ENCODE measurements at places on chromosomes 7 and 10.

DNA sequence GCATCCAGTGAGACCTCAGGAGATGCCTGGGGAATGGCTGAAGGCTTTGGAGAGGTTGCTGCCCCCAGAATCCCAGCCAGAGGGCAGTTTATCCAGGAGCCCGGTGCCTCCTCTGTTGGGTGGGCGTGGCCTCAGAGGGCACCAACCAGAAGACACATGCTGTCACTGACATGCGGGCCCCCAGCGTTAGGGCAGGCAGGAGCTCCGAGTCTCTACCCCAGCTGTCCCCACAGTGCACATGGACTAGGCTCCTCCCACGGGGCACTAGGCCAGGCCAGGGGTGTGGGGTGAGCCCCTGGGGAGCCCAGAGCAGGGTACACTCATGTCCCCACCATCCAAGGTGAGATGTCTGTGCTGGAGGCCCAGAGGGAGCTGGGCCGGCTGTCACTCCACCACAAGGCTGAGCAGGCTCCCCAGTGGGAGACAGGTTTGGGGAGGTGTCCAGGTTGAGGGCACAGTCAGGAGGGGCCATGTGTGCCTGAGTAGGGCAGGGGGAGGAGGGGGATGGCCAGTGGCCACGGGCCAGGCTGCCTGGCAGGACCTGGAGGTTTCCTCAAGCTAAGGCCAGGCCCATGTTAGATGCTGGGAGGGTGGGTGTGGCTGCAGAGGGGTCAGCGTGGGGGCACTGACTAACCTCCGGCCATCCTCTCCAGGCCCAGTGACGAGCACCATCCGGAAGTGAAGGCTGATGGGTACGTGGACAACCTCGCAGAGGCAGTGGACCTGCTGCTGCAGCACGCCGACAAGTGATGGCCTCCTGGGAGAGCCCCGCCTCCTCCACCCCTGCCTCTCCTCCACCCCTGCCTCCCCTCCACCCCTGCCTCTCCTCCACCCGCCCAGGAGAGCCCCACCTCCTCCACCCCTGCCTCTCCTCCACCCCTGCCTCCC is 131.3 kb downstream of the FAM53B start:
- DNase-seq = peak; percentile 20

- no peak for DNase-seq
Observed at GRCh38 chr7:47444376-47445098, 137.4 kb downstream of the TNS3 start.

- no peak for DNase-seq
Observed at GRCh38 chr10:47346581-47347302, 1.4 kb upstream of the RBP3 start.

- peak; percentile 82 for DNase-seq
Observed at GRCh38 chr7:151795168-151795811, 81.6 kb downstream of the PRKAG2 start.

- no peak for DNase-seq
Observed at GRCh38 chr7:113548137-113548536, 370.7 kb downstream of the PPP1R3A start.

DNA sequence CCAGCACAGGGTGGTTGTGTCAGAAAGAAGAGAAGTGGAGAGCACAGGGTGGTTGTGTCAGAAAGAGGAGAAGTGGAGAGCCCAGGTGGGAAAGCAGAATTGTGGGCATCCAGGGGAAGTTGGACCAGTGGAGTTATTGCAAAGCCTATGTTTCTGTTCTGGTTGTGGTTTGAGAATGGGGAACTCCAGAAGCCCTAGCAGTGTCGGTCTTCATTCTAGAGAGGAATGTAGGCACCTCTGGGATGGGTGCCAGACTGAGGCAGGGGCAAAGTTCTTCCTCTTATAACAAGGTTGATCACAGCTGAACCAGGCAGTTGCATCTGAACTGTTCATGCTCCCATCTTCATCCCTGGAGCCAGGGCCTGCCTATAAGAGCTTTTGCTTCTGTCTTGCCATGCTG is 954 bp downstream of the FSCN3 start:
- DNase-seq = no peak

- no peak for DNase-seq
Observed at GRCh38 chr10:66941491-66941890, 15.7 kb downstream of the LRRTM3 start.

DNA sequence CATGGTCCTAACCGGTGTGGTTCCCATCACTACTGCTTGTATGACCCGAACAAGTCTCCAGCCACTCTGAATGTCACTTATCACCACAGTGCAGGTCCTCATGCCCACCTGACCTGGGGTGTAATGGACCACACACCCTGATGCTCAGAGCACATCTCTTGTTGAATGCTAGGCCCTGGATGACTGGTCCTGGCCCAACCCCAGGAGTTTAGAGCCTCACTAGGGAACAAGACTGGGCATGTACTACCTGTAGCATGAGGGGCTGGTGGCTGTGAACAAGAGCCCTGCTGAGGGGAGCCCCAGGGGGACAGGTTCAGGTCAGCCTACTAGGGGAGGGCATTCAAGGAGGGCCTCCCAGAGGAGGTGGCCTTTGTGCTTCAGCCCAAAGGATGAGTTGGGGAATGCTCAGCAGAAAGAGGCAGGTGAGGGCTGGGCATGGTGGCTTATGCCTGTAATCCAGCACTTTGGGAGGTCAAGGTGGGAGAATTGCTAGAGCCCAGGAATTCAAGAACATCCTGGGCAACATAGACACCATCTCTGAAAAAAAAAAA is 31.2 kb downstream of the ZMIZ1 start:
- no peak for DNase-seq

DNA sequence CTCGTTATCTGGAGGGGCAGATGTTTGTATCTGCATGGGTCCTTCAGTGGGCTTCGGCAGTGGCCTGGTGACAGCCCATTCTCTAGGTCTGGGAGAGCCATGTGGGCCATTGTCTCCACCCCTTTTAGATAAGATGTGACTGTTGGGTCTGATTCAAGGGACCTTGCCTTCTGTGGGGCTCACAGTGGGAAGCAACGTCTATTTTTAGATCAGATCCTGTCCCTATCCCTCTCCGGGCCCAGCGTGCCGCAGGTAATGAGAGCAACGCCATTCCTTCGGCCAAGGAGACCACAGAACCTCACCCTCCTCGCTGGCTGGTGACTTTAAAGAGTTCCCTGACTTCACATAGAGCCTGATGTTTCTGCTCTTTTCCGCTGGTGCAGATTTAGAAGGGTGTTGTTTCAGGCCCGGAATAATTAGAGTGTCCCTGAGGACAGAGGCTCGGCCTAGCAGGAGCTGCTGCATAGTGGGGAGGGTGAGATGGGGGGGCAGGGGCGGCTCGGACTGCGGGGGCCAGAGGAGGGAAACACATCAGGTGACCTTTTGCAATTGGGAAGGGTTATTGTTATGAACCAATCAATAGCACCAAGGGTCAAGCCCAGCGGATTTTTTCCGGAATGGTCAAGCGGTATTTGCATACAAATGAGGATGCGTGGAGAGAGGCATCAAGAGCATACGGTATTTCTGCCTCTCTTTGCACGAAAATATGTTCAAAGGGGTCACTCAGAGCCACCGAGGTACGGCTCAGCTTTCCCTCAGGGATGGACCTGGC is 503.0 kb upstream of the FOXK1 start:
- no peak for DNase-seq

GRCh38 chr10:107585630-107586029 is 421.1 kb upstream of the SORCS1 start:
- DNase-seq = no peak

DNA sequence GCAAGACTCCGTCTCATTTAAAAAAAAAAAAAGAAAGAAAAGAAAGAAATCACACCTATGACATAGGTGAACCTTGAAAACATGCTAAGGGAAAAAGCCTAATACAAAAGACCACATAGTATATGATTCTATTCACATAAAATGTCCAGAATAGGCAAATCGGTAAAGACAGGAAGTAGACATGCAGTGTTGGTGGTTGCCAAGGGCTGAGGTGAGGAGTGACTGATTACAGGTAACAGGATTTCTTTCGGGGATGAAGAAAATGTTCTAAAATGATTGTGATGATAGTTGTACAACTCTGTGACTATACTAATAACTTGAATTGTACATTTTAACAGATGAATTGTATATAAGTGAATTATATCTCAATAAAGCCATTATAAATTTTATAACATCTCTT is 3.3 kb downstream of the XPNPEP1 start:
- DNase-seq = no peak

DNA sequence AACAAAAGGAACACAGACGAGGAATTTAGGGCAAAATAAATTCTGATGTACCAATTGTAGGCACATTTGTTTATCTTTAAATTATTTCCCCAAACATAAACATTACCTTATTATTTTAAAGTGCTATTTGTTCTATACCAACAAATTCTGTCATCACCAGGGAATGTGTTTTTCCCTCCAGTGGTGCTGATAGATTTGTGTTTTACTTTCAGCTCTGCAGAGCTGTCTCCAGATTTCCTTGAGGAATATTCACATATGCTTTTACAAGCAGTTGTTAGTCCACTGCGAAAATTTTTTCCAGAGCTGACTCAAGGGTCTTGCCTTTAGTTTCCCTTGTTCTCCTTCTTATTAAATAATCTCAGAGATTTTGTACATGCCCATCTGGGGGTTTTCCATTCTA is 362.8 kb downstream of the PHF14 start:
- DNase-seq = no peak

GRCh38 chr7:135974667-135975066 is 2.5 kb downstream of the MTPN start:
- DNase-seq = no peak

- DNase-seq = no peak
Observed at GRCh38 chr7:106679153-106679931, 18.4 kb upstream of the CCDC71L start.

DNA sequence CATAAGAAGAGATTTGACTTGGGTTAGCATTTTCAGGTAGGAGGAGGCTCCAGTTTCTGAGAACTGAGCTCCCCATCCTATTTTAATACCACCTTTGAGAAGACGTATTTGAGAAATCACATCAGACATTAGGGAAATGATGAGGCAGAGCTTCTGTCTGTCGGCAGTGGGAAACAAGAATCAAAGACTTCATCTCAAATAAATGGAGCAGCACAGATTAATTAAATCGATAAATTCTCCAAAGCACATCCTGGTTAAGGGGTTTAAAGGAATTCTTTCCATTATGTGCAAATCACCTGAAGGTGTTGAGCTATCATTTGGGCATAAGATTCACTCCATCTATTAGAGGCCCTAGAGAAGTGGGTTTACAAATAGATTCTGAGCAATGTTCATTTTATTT is 7.6 kb downstream of the ADARB2 start:
- DNase-seq = no peak

DNA sequence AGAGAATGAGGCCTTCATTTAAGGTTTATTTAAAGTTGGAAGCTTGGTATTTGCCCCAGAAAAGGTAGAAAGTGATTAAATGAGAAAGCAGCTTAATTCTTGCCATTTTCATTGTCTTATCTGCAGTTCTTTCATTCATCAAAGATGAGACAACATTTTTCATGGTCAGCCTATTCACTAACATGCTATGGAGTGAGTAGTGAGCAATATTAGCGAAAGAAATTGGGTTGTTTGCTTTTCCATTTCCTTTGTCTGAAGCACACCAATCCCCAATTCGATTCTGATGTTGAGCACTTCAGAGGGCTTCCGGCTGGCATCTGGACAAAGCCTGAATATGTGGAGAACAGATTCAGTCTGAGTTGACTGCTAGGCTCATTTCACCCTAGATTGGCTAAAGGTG is 317.2 kb downstream of the BBS9 start:
- DNase-seq = no peak

DNA sequence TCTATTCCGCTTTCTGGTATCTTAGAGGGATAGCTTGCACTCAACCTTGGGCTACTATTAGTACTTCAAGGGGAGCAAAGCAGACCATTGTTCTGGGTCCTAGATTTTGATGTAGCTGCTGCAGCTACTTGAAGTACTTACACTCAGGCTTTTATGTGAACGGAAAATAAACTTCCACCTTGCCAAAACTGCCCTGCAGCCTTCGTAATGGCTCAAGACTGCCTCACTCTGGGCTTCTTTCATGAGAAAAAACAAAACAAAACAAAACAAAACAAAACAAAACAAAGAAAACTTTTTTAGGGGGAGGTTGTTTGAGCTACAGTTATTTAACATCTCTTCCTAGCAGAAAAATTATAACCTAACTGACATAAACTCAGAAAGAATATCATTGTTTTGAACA is 19.4 kb upstream of the EPHB6 start:
- DNase-seq = no peak

- no peak for DNase-seq
Observed at GRCh38 chr7:69773535-69774225, 175.4 kb downstream of the AUTS2 start.

DNA sequence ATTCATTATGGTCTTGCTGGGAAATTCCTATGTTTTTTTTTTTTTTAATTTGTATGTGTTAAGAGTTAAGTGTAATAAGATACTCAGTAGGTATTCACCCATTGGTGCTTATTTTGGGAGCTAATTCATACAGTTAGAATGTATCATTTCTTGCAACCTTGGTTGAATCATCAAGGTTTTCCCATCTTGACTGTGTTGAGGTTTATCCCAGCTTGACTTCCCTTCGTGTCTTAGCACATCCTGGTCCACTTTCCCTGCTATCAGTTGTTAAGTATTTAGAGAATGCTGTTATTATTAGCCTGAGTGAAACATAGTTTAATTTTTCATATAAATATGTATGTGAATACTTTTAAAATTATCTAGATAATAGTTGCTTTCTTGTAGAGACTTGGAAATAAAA is 20.8 kb downstream of the RALA start:
- no peak for DNase-seq

DNA sequence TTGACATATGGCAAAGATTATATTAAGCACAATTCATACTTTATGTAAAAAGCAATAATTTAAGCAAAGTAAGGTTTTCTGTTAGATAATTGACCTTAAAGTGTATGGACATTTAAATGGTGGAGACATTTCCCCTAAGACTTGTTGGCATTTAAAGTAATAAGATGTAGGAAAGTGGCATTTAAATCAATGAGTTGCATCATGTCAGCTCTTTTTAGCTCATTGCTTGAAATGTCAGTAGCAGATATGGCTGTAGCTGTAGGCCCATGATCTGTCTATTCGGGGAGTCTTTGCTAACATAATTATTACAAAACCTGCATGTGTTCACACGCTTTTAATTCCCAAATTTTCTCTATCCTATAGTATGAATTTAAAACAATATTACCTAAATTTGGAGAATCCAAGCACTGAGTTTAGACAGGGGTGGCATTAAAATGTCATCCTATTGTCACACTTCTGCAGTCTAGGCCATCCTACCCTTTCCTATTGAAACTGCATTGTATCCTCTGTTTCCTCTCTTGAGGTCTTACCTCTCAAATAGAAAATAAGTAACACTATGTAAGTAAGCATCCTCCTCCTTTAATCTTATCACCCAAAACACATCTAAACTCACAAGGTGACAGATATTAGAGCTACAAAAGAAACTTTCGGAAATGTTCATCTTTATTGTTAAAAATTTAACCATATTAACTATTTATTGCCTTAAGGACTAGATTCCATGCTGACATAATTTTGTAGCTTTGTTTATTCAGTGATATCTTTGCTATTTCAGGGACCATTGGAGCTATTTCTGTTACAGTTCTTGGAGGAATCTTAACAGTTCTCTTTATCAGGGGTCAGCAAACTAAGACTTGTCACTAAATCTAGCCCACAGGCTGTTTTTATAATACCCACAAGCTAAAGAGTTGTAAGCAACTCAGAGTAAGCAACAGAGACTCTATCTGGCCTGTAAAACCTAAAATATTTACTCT is 91.2 kb downstream of the LCOR start:
- no peak for DNase-seq

- peak; percentile 16 for DNase-seq
Observed at GRCh38 chr10:45373576-45374349, at the start of gene ALOX5. TSS of gene ALOX5 (plus strand) at chr10:45374216. CDS start at chr10:45374280, 64 bp downstream.

- DNase-seq = no peak
Observed at GRCh38 chr10:130363899-130364445, 227.8 kb downstream of the GLRX3 start.

- peak; percentile 27 for DNase-seq
Observed at GRCh38 chr7:140653319-140654108, 12.9 kb upstream of the DENND2A start.

- DNase-seq = no peak
Observed at GRCh38 chr10:110686949-110687348, 42.8 kb downstream of the RBM20 start.
